A673 (cell line): ENCODE measurements at places on chromosomes 5 and 9.

- DNase-seq = no peak
These were observed 211.8 kb upstream of the C9orf72 start for GRCh38 chr9:27784847-27785713.

GRCh38 chr5:141484641-141485311, at the start of gene PCDHGC4:
Gene PCDHGC4, plus strand, starts transcription at chr5:141485030. Its CDS starts 144 bp downstream, at chr5:141485174.
- no peak for DNase-seq

- no peak for DNase-seq
These were observed 211.8 kb downstream of the ARRDC3 start for GRCh38 chr5:91171322-91171721.

DNA sequence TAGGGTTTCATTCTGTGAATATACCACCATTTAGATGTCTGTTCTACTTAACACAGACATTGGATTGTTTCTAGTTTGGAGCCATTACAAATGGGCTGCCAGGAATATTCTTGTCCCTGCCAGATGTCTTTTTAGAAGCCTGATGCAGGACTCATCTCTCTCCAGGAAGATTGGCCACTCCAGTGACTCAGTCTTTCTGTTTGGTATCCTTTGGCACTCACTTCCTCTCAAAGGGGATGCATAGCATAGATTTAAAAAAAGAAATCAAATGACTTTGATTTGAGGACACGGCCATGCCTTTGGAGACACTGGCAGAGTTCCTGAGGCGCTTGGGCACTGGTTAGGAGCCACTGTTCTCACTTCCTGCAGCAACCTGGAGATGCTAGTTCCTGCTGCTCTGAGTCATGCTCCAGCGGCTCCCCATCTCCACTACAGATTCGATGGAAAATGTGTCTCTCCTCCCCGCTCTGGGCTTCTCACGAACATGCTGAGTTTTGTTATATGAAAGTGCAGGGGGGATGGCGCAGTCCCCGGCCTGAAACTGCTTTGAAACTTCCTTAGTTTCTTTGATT, 3.5 kb upstream of the ZNF366 start:
- no peak for DNase-seq

DNA sequence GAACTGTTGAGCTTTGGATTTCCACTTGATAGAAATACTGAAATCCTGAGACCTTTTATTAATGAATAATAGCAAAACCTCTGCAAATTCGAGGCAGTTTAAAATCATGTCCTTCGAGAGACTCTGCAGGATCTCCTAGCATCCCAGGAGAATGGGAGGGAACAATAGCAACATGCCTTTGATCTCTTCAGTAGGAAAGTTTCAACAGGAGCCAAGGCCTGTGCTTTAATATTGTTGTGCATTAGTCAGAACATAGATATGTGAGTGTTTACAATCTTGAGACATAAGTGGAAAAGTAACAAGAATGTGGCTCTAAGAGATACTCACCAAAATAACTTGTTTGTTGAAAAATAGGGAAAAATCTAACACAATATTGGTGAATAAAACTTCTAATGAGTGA, 83.3 kb upstream of the LHFPL2 start:
- no peak for DNase-seq

DNA sequence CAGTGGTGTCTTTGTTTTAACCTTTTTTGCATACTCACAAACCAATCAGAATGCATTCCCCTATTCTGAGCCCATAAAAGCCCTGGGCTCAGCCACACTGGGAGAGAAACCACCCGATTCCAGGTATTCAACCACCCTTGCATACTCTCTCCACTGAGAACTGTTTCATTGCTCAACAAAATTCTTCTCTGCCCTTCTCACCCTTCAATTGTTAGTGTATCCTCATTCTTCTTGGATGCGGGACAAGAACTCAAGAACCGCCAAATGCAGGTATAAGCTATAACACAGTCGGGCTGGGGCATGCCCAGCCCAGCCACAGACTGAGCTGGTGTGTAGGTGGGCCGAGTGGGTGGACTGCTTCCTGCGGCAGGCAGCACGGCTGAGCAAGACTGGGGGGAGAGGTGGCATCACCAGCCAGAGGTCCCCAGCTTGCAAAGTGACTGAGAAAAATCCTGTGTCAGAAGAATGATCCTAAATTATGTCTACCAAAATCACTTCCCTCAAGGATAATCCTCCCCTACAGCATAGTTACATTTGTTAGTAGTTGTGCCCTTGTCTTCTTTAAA, 141.0 kb downstream of the SSBP2 start:
- no peak for DNase-seq

GRCh38 chr5:81783401-81783800, 32.5 kb upstream of the SSBP2 start:
- no peak for DNase-seq

GRCh38 chr9:122144836-122145591, 14.6 kb downstream of the NDUFA8 start:
- no peak for DNase-seq

DNA sequence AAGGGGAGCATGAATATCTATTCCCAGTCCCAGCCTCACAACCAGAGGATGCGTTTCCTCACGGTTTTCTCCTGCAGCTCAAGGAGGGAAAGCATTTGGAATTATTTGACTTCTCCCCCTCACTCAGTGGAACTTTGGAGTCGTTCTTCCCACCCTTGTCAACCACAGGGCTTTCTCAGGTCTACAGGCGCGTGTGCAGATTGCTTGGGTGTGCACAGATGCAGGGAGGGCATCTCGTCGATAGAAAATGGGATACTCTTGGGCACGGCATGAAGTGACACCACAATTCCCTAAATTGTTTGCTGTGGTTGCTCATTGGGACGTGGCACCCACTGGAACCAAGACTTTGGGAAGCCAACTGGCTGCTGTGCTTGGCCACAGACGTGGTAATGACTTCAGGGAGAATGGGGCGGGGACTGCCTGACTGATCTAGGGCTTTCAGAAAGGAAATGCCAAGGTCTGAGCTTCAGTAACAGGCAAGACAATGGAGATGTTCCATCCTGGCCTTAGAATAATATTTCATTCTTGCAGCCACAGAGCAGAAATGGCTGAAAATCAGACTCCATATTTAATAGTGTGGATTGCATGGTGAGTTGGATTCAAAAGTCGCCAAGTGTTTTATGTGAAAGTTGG, 12.2 kb upstream of the OBP2B start:
- DNase-seq = no peak

GRCh38 chr5:116038817-116039216, 6.5 kb downstream of the ARL14EPL start:
- no peak for DNase-seq

DNA sequence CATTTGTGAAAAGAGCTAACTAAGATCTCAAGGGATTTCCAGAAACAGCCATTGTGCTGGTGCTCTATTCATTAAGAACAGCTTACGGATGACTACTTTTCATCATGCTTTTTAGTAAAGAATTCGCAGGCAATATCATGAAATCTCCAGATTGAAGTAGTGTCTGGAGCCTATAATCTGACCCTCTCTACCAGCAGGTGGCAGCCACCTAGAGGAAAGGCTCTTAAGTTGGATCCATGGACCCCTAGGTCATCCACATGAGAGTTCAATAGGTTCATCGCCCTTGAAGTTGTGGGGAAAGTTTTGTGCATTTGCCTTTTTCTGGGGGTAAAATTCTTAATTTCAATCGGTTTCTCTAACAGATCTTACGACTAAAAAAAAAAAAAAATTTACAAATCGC, 82.3 kb downstream of the SLC1A3 start:
- peak; percentile 50 for DNase-seq

GRCh38 chr5:97046270-97046982, 96.0 kb downstream of the LIX1 start:
- no peak for DNase-seq

GRCh38 chr5:66171349-66172344, 27.5 kb downstream of the SREK1 start:
- DNase-seq = peak; percentile 62

DNA sequence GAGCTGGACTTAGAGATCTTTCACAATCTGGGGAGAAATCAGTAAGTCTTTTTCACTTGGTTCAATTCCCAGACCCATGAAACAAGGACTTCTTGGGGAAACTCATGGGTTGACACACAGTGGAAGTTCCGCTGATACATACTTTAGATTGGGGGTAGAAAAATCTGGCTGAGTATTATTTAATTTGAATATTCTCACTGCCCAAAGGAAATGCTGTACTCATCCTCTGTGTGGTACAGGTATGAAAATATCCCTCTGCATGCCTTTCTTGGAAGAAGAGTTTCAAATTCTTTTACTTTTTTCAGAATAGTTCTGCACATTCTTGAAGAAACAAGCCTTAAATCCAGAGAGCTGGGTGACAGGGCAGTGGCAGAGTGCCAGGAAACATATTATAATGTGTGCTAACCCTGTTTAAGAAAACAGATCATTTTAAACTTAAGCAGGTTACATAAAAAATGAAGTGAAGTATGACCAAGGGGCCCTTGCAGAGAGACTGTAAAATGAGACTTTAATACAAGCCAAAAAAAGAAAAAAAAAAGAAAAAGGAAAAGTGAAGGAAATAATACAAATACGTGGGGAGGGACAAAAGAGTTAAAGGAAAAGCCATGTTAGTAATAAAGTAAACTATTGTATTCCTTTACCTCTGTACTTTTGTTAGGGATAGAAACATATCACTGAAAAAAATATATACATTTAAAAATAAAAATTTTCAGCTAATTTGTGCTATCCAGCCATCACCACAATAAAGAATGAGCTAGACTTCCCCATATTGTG, 173.4 kb upstream of the NR3C1 start:
- DNase-seq = peak; percentile 40
